ENCODE measurements at places on chromosomes 16 and 17.

GRCh38 chr17:2718150-2718938 lies 6.8 kb upstream of the CLUH start:
- H3K36me3 ChIP-seq: no peaks in the 10 kb centered on the region
- peaks cover 24% of the 10 kb centered on the region for H3K27me3 ChIP-seq
- H3K4me3 ChIP-seq: no peak overlapping the region
- H3K27ac ChIP-seq: no peak overlapping the region
- H3K4me1 ChIP-seq: no peaks in the 10 kb centered on the region

GRCh38 chr17:285751-286422 lies 66.7 kb downstream of the RPH3AL start:
- DNase-seq: no peak
- H3K27me3 ChIP-seq: peaks cover 76% of the 10 kb centered on the region
- no peak overlapping the region for H3K27ac ChIP-seq

- H3K27me3 ChIP-seq: peaks cover 43% of the 10 kb centered on the region
- DNase-seq: no peak
- H3K4me1 ChIP-seq: no peaks in the 10 kb centered on the region
- no peak overlapping the region for H3K4me3 ChIP-seq
These were observed 37.9 kb downstream of the ATP2C2 start for GRCh38 chr16:84406006-84406963.

- no peak overlapping the region for H3K4me3 ChIP-seq
- no peaks in the 10 kb centered on the region for H3K27me3 ChIP-seq
- peaks cover 19% of the 10 kb centered on the region for H3K4me1 ChIP-seq
- H3K27ac ChIP-seq: peak overlapping the region; percentile 43
These were observed 17.7 kb downstream of the LITAFD start for GRCh38 chr16:8899709-8900317.

- no peaks in the 10 kb centered on the region for H3K27me3 ChIP-seq
- H3K27ac ChIP-seq: no peak overlapping the region
- DNase-seq: no peak
- no peak overlapping the region for H3K4me3 ChIP-seq
- H3K4me1 ChIP-seq: peaks cover 3% of the 10 kb centered on the region
- no peaks in the 10 kb centered on the region for H3K36me3 ChIP-seq
These were observed 15.8 kb downstream of the CYB5B start for GRCh38 chr16:69440250-69440649.

GRCh38 chr17:73420897-73421296 lies 109.1 kb upstream of the CDC42EP4 start:
- peaks cover 34% of the 10 kb centered on the region for H3K27me3 ChIP-seq
- H3K27ac ChIP-seq: no peak overlapping the region
- no peak overlapping the region for H3K4me3 ChIP-seq
- no peaks in the 10 kb centered on the region for H3K36me3 ChIP-seq
- DNase-seq: no peak

DNA sequence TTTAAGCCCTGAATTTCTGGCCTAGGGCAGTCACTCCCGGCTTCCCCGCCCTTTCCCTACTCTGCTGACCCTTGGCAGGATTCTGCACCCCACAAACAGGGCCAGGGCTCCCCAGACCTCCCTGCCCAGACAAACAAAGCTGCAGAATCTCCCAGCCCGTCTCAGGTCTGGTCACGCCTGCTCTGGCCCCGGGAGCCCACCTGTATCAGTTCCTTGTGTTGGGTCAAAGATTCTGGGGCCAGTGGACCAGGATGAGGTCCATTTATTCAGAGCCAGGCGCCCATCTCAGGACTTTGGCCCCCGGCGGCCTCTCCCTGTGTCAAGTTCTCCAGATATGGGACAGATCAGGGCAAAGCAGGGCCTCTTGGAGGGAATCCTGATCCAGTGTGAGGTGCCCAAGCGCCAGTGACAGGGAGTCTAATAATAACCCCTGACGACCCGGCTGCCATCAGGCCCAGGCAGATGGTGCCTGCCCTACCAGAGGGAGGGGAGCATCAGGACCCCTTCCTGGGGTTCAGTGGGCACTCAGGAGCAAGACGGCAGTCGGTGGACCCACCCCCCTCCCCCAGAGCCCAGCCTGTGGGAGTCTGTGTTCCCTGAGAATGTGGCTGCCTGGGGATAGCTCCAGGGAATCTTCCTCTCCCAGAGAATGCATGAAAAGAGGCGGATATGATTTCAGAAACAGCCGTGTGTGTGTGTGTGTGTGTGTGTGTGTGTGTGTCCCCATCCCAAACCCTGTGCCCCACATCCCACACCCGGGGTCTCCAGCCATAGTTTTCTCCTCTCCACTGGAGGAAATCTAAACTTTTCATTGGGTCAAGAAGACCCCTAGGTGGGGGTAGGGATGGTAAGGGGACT lies 1.3 kb downstream of the TTYH2 start:
- peaks cover 10% of the 10 kb centered on the region for H3K4me1 ChIP-seq
- H3K4me3 ChIP-seq: no peak overlapping the region
- H3K27me3 ChIP-seq: peaks cover 18% of the 10 kb centered on the region
- DNase-seq: no peak
- H3K36me3 ChIP-seq: peaks cover 3% of the 10 kb centered on the region
- H3K27ac ChIP-seq: no peak overlapping the region

- no peak overlapping the region for H3K27ac ChIP-seq
These were observed 2.3 kb downstream of the PDK2 start for GRCh38 chr17:50097455-50097854.

GRCh38 chr17:7577327-7578199 lies 1.9 kb upstream of the CD68 start:
- no peak for DNase-seq
- no peaks in the 10 kb centered on the region for H3K27me3 ChIP-seq
- peaks cover 63% of the 10 kb centered on the region for H3K4me1 ChIP-seq
- H3K36me3 ChIP-seq: peaks cover 34% of the 10 kb centered on the region

- H3K27ac ChIP-seq: no peak overlapping the region
These were observed 2.5 kb upstream of the IGF2BP1 start for GRCh38 chr17:48994549-48995303.

DNA sequence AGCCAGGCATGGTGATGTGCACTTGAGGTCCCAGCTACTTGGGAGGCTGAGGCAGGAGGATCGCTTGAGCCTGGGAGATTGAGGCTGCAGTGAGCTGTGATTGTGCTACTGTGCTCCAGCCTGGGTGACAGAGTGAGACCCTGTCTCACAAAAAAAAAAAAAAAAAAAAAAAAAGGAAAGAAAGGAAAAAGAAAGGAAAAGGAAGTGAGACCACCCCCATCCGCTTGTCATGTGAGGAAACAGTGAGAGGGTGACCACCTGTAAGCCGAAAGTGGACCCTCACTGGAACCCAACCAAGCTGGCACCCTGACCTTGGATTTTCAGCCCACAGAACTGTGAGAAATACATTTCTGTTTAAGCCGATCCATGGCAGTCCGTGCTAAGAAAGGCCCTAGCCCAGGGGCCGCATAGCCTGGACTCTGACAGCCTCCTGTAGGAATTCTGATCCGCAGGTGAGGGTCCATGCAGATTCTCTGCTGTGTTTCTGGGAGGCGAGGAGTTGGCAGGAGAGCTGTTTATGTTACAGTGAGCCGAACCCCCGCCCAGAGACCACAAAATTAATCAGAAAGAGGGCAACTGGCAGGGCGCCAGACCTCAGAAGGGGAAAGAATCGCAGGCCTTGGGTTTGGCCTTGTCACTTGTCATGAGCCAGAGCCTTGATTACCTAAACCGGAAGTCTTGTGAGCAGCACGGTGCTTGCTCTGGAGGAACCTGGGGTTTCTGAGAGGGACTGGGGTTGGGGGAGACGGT lies 945 bp downstream of the SGSH start:
- H3K36me3 ChIP-seq: no peaks in the 10 kb centered on the region
- H3K27ac ChIP-seq: peak overlapping the region; percentile 87
- peak overlapping the region; percentile 97 for H3K4me3 ChIP-seq

DNA sequence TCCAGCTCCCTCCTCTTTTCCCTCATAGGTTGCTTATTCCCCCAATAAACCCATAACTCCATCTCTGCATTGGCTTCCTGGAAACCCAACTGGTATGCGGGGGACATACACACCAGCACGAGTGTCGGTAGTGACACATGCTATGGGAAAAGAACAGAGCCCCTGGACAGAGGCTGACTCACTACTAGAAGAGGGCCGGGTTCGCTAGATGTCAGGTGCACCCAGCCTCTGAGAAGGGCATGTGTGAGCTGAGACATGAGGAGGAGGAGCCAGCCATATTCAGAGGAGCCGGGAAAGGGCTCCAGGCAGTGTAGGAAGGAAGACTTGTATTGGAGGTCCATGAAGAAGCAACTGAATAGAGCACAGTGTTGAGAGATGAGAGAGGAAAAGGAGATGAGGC lies 241.1 kb downstream of the SOX9 start:
- no peaks in the 10 kb centered on the region for H3K36me3 ChIP-seq
- no peak overlapping the region for H3K27ac ChIP-seq
- no peaks in the 10 kb centered on the region for H3K4me1 ChIP-seq
- H3K4me3 ChIP-seq: no peak overlapping the region
- DNase-seq: no peak

- DNase-seq: no peak
- H3K27ac ChIP-seq: no peak overlapping the region
- H3K4me3 ChIP-seq: no peak overlapping the region
- no peaks in the 10 kb centered on the region for H3K36me3 ChIP-seq
- H3K4me1 ChIP-seq: no peaks in the 10 kb centered on the region
These were observed 26.6 kb downstream of the JPH3 start for GRCh38 chr16:87628940-87629339.

- H3K36me3 ChIP-seq: no peaks in the 10 kb centered on the region
- no peak overlapping the region for H3K4me3 ChIP-seq
- DNase-seq: no peak
These were observed 418.7 kb upstream of the DYNLRB2 start for GRCh38 chr16:80122115-80122514.

- no peaks in the 10 kb centered on the region for H3K27me3 ChIP-seq
- H3K27ac ChIP-seq: no peak overlapping the region
- peaks cover 16% of the 10 kb centered on the region for H3K36me3 ChIP-seq
- no peaks in the 10 kb centered on the region for H3K4me1 ChIP-seq
- H3K4me3 ChIP-seq: no peak overlapping the region
These were observed 26.4 kb downstream of the NMT1 start for GRCh38 chr17:45087504-45087975.

DNA sequence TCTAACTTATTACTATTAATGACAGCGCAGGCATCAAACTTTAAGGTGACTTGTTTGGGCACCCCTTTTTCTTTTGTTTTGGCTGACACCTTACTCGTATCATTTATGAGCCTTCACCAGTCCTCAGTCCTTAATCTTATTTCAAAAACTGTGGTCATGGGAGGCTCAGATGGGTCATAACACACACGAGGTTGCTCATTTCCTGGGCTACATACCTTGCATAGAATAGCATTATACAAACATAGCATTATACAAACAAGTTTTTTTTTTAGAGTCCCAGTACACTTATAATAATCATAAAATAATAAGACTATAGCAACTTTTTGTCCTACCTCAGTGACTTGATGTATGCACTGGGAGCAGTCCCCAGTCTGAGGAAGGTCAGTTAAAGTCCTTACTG lies 11.2 kb upstream of the ACSF2 start:
- no peak overlapping the region for H3K27ac ChIP-seq
- no peaks in the 10 kb centered on the region for H3K36me3 ChIP-seq
- H3K4me3 ChIP-seq: no peak overlapping the region

DNA sequence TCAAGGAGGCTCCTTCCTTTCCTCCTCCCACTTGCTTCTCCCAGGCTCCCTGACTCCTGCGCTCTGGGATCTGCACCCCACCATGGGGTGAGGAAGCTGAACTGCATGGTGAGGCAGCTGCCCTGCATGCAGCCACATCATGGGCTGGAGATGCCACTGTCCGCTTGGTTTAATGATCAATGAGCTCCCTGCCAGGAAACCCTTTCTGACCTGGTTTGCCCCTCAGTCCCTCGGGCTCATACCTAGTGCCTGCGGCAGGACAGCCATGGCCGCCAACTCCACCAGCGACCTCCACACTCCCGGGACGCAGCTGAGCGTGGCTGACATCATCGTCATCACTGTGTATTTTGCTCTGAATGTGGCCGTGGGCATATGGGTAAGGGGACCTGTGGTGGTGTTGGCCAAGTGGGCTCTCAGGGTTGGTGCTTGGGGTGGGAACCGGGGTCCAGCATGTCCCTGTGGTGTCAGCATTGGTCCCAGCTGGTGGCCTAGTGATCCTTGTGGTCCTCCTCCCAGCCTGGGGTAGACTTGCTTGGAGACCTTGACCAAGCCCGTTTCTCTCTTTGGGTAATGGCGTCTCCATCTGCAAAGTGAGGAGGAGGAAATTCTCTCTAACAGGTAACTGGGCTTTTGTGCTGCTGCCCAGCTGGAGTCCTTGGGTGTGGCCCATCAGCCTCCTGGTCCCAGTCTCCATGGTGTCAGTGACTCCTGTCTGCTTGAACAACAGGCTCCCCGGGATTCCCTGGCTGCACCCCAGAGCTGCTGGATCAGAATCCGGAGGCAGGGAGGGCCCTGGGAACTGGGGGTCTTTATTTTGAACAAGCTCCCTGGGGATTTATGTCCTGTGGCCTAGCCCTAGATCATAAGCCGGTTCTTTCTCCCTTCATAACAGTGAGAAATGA lies at the start of gene SLC5A10:
TSS of gene SLC5A10 (plus strand) at position 225 of the 902 bp plus-strand sequence. CDS start at position 266, 41 bp downstream.
- DNase-seq: no peak
- H3K4me1 ChIP-seq: peaks cover 4% of the 10 kb centered on the region
- H3K36me3 ChIP-seq: no peaks in the 10 kb centered on the region
- no peak within 1 kb of the TSS for H3K27ac ChIP-seq

- H3K36me3 ChIP-seq: no peaks in the 10 kb centered on the region
- no peak for DNase-seq
- no peaks in the 10 kb centered on the region for H3K27me3 ChIP-seq
- peak overlapping the region; percentile 76 for H3K4me3 ChIP-seq
- no peak overlapping the region for H3K27ac ChIP-seq
These were observed 1.1 kb upstream of the PIGQ start for GRCh38 chr16:568401-569258.

GRCh38 chr17:13310858-13311257 lies 290.9 kb downstream of the HS3ST3A1 start:
- no peak for DNase-seq
- no peak overlapping the region for H3K4me3 ChIP-seq
- no peaks in the 10 kb centered on the region for H3K4me1 ChIP-seq
- no peak overlapping the region for H3K27ac ChIP-seq
- H3K27me3 ChIP-seq: no peaks in the 10 kb centered on the region
- H3K36me3 ChIP-seq: no peaks in the 10 kb centered on the region

- H3K4me3 ChIP-seq: no peak overlapping the region
- no peaks in the 10 kb centered on the region for H3K36me3 ChIP-seq
- no peak overlapping the region for H3K27ac ChIP-seq
- no peaks in the 10 kb centered on the region for H3K4me1 ChIP-seq
These were observed 9.4 kb downstream of the TOX3 start for GRCh38 chr16:52537516-52537915.

DNA sequence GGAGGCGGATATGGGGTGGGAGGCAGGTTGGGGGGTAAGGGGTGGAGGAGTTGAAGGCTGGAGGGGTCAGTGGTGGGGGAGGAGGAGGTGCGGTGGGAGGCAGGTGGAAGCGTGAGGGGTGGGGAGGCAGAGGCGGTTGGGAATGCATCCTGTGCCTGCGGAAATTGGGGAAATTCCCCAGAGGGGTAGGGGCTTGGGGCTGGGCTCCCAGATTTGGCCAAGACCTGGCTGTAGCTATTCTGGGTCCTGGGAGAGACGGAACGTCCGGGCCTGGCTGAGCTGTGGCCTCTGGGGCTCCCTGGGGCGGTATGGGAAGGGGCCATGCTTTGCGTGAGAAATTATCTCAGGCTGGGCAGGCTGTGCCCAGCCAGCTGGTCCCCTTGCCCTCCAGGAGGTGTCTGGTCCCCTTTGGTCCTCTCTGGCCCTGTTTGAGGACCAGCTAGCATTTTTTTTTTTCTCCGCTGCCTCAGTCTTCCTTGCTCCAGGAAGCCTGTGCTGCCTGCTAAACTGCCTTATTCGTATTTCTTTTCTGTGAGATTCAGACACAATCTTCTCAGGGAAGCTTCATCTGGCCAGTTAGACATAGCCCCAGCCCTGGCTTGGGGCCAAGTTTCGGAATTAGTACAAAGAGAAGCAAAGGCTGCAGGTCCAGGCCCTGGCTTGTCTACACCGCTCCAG lies 7.3 kb upstream of the TRPV2 start:
- no peaks in the 10 kb centered on the region for H3K27me3 ChIP-seq
- no peaks in the 10 kb centered on the region for H3K4me1 ChIP-seq
- H3K4me3 ChIP-seq: no peak overlapping the region
